Pons (tissue), 1 donor: ENCODE measurements at places on chromosomes 1 and 21.

- DNase-seq, result peak; percentile 46
Observed at GRCh38 chr1:167554028-167554779, 642 bp upstream of the CREG1 start.

DNA sequence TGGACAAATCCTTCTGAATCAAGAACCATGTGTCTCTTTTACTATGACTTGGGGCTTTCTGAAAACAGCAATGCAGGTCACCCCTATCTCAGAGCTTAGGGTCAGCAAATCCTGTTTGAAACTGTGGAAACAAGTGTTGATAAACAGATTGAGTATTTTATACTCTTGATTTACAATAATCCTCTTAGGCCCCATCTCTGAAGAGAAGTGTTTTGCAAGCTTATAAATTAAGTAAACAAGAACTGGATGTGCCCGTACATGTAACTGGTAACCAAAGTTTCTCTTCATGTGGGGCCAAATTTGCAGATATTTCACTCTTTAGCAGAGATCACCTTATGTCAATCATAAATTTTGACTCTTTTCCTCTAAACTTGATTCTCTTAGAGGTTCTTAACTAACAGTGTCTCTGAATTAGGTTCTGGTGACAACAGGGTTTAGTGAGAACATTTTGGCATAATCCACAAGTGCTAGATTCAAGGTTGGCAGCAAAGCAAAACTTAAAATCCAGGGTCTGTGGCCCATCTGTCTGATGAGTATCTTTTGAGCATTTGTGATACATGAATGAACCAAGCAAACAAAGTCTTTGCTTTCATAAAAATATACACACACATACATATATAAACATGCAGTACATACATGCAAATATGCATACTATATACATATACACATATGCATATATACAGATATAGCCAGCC is 183.0 kb upstream of the HOOK1 start:
- DNase-seq, result no peak

DNA sequence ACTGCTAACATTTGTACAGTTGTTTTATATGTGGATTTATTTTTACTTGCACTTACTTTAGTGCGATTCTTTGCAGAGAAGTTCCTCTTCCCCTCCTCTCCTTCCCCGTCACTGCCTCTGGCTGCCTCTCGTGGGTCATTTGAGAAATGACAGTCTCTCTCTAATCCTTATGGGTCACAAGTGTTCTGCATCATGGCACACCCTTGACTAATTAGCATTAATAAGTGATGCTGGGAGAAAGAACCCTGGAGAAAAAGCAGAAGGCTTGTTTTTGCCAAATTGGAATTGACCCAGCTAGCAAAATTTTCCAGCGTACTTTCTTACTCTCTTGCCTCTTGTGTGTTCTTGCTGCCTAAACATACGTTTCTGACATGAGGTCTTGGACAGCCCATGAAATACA is 301.2 kb downstream of the DUSP10 start:
- DNase-seq, result peak; percentile 65

- DNase-seq, result no peak
Observed at GRCh38 chr1:154982341-154982740, 803 bp upstream of the FLAD1 start.

GRCh38 chr1:113930499-113931161 is 1.5 kb downstream of the HIPK1 start:
- peak; percentile 26 for DNase-seq

DNA sequence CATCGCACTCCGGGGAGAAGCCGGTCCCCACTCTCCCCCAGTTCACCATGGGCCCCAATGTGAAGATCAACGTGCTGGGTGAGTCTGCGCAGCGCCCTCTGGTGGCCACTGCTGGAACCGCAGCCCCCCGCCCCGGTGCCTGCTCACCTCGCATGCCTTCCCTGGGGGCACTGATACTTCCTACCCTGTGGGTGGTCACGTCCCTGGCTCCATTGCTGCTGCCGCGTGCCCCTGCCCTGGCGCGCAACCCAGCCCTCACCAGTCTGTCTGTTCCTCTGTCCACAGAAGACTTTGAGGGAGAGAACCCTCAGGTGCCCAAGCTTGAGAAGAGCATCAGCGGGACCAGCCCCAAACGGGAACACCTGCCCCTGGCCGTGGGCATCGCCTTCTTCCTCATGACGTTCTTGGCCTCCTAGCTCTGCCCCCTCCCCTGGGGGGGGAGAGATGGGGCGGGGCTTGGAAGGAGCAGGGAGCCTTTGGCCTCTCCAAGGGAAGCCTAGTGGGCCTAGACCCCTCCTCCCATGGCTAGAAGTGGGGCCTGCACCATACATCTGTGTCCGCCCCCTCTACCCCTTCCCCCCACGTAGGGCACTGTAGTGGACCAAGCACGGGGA is 7.6 kb downstream of the EFNA3 start:
- peak; percentile 35 for DNase-seq

DNA sequence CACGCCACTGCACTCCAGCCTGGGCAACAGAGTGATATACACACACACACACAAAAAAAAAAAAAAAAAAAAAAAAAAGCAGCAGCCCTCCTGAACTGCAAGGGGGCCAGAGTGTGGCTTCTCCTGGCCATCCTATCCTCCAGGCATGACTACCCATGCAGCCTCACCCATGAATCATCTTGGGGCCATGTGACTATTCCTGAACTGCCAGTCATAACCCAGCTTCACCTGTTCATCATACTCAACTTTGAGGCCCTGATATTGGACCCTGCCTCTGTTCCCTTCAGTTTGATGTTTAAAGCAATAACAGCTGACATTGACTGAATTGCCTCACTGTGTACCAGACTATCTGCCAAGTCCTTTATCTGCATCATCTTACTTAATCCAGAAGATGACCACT is 2.8 kb upstream of the HPCAL4 start:
- no peak for DNase-seq

- DNase-seq, result no peak
Observed at GRCh38 chr1:223520200-223520599, 127.0 kb downstream of the CCDC185 start.
